Activated CD4-positive, alpha-beta T cell treated with anti-CD3 and anti-CD28 coated beads for 24 hours (primary cell): ENCODE measurements at places on chromosomes 7 and 10.

DNA sequence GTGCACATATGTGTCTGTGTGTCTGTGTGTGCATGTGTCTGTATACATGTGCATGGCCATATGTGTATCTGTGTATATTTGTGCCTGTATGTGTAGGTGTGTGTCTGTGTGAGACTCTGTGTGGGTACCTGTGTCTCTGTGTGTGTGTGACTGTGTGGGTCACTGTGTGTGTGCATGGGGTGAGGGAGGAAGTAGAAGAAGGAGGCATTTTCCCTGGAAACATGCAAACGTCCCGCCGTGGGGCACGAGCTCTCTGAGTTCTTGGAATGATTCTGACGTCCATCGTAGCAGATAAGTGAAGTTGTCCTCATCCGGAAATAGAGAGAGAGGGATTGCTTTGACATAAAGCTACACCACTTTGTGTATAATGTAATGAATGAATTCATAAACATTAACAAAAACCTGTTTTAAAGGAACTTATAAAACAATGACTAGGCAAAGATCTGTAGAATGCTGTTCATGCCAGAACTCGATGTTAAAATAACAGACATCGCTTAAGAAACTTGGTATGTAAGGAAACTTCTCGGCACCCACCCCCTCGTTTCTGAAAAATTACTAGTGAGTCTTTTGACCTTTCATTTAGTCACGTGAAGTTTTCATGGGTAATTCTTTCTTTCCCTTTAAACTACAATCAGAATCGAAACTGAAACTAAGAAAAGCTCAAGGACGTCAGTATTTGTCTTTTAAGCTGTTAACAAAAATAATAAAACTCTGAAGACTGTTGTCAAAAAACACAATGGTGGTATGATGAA lies 43.6 kb upstream of the KLF6 start:
- DNase-seq = no peak

DNA sequence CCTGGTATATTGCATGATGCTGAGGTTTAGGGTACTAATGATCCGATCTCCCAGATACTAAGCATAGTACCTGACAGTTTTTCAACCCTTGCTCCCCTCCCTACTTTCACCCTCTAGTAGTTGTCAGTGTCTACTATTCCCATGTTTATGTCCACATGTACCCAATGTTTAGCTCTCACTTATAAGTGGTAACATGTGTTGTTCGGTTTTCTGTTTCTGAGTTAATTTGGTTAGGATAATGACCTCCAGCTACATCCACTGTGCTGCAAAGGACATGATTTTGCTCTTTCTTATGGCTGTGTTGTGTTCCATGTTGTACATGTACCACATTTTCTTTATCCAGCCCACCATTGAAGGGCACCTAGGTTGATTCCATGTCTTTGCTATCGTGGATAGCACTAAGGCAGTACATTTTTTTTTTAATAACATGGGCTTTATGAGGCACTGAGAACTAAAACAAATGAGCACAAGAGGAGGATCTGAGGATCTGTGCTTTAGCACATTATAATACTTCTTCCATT lies 28.1 kb downstream of the ITGB8 start:
- DNase-seq = no peak

- DNase-seq = no peak
Measured at GRCh38 chr10:93703066-93703465, 674 bp upstream of the FRA10AC1 start.

DNA sequence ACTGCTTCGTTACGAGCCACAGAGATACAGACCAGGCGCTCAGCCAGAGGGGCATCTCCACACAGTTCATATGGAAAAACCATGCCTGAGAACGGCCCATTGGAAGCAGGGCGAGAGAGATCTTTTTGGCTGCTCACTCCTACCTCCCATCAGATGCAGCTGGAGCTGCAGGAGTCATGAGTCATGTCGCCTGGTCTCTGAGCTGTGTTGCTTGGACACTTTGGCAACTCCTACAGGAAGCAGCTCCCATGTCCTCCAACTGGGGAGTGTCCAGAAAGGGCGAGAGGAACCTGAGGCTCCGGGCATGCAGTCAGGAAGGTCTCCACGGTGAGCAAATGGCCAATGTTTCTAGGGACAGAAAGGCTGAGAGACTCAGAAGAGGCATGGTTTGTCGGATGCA lies 24.9 kb downstream of the INSIG1 start:
- DNase-seq = no peak

DNA sequence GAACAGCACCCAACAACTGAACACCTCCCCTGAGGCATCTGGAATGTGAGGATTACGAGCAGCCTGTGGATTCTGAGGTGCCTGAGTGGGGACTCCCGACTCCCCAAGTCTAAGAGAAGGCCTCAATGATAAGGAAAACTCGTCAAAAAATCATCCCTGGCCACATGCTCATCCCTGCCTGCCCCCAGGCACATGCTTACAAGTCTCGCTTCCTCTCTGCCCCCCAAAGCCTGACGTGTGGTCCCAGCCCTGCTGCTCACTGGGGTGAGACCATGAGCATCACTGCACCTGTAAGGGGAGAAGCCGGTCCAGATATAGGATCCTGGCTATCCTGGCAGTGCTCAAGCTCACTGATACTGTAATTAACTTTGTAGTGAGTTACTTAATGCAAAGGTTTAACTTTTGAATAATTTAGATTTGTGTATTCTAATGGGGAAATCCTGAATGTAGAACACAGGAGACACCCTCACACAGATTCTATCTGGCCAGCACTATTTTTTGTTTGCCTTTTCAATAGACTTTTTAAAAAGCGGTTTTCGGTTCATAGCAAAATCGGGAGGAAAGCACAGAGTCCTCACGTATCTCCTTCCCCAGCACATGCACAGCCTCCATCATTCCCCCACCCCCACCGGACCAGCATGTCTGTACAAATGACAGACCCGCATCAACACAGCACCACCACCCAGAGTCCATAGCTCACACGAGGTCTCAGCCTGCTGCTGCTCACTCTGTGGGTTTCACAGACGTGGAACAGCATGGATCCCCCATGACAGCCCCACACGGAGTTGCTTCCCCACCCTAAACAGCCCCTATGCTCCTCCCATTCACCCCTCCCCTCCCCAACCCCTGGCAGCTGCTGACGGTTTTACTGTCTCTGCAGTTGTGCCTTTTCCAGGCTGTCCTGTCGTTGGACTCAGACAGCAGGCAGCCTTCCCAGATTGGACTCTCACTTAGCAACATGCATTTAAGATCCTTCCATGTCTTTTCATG lies 167.9 kb downstream of the DIP2C start:
- no peak for DNase-seq

GRCh38 chr10:114616103-114616502 lies 42.0 kb downstream of the ABLIM1 start:
- no peak for DNase-seq

DNA sequence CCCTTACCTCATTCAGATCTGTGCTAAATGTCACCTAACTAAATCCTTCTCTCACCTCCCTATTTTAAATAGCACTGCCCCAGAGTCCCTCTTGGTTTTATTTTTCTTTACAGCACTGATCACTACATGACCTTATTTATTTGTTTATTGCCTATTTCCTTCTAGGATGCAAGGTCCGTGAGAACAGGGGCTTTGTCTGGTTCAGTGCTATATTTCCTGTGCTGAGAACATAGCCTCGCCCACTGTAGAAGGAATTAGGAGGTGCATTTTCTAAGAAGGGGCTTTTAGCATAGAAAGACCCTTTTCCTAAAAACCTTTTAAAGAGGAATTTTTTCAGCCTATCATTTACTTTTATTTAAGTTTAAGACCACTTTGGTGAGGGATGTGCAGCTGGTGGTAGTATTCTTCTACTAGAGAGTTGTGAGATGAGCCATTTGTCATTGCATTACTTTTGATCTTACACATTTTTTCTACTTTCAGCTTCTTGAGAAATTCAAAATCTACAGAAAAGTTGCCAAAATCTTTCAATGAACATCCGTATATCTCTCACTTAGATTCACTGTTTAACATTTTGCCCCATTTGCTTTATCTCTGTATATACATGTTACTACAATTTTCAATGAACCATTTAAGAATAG lies 13.5 kb upstream of the PCGF5 start:
- DNase-seq = no peak

DNA sequence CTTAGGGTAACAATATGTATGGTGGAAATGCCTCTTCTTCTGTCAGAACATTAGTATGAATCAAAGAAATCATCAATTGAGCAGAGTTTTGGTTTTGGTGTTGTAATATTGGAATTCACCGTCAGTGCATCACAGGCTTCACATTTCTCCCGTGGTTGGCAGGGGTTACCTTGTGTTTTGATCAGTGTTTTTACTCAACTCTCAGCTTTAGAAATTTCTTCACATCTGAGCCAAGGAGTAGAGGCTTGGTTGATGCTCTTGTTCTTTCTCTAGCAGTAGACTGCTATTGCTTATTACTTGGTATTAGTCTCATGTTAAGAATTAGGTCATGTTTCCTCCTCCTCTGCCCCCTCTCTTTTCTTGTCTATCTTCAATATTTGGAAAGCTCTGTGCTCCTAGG lies 188.8 kb upstream of the SMIM30 start:
- DNase-seq = no peak

DNA sequence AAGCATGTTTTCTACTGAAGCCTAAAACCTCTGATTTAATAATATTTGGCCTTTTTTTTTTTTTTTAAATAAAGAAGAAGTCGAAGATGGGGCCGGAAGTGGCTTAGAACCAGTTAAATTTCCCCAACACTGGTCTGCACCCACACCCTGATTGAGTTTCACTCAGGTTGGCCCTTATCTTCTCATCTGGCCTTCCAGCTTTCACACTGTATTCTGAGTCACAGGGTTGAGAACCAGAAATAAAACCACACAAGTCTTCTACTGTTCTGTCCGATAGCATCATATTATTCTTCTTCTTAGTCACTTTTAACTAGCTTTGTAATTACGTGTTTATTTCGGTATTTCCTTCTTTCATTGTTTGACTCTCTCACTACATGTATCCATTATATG lies 9.9 kb downstream of the ZNF365 start:
- DNase-seq = no peak

GRCh38 chr7:44484482-44485313 lies 5.8 kb downstream of the NUDCD3 start:
- DNase-seq = no peak

GRCh38 chr7:157018997-157019608 lies 8.6 kb upstream of the MNX1 start:
- DNase-seq = no peak

DNA sequence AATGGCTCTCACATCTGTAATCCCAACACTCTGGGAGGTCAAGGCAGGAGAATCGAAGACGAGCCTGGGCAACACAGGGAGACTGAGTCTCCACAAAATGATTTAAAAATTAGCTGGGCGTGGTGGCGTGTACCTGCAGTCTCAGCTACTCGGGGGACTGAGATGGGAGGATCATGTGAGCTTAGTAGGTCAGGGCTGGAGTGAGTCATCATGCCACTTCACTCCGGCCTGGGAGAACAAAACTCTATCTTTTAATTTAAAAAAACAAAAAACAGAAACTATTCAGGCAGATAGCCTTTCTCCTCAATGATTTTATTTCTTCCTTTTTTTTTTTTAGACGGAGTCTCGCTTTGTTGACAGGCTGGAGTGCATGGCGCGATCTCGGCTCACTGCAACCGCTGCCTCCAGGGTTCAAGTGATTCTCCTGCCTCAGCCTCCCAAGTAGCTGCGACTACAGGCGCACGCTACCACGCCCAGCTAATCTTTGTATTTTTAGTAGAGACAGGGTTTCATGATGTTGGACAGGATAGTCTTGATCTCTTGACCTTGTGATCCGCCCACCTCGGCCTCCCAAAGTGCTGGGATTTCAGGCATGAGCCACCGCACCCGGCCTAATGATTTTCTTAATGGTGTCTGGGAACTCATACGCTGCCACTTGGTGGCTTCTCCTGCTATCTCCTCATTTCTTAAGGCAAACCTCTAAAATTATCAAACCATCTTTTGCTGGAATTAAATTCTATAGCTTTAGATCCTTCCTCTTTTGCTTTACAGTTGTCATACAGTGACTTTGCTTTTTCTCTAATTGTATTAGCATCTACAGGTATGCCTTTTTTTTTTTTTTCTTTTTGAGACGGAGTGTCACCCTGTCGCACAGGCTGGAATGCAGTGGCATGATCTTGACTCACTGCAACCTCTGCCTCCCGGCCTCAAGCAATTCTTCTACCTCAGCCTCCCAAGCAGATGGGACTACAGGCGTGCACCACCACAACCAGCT lies 22.9 kb downstream of the SRPK2 start:
- DNase-seq = no peak

DNA sequence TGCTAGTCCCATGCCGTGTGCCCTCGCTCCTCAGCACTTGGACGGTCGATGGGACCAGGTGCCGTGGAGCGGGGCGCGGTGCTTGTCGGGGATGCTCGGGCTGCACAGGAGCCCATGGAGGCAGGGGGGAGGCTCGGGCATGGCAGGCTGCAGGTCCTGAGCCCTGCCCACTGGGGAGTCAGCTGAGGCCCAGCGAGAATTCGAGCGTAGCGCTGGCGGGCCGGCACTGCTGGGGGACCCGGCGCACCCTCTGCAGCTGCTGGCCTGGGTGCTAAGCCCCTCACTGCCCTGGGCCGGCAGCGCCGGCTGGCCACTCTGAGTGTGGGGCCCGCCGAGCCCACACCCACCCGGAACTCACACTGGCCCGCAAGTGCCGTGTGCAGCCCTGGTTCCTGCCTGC lies 44.7 kb downstream of the ST7 start:
- DNase-seq = no peak

DNA sequence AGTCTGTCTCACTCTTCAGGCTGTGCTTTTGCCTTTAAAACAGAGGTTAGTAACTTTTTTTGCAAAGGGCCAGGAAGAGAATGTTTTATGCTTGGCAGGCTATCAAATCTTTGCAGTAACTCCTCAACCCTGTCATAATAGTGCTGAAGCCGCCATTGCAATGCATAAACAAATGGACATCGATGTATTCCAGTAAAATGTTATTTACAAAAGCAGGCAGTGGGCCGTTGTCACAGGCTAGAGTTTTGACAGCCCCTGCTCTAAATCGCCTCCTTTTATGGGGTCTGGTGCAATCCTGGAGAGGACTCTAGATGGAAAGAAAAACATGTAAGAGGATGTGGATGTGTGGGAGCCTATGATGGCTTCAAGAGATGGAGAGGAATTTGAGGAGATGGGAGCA lies 568.3 kb downstream of the TYW1 start:
- no peak for DNase-seq

- no peak for DNase-seq
Measured at GRCh38 chr10:110859206-110859972, 12.3 kb upstream of the PDCD4 start.

GRCh38 chr7:16471933-16472332 lies 6.4 kb upstream of the SOSTDC1 start:
- no peak for DNase-seq

GRCh38 chr7:87310790-87311419 lies 34.6 kb upstream of the CROT start:
- no peak for DNase-seq

DNA sequence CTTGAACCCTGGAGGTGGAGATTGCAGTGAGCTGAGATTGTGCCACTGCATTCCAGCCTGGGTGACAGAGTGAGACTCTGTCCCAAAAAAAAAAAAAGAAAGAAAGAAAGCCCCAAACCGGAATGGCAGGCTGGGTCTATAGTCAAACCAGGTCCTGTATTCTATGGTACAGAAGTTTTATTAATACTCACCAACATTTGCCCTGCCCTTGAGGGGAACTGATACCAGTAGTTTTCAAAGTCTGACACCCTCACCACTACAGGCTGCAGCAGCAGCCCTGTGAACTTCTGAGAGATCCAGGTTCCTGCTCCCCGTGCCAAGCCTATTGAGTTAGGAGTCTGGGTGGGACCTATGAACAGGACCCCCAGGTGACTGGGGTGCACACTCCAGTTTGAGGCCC lies 80.6 kb downstream of the RGS10 start:
- DNase-seq = no peak
